GM18507 (cell line): ENCODE measurements at places on chromosomes 2 and 18.

GRCh38 chr18:45084206-45084605 lies 403.5 kb downstream of the SETBP1 start:
- no peak for DNase-seq

GRCh38 chr2:219362524-219363164 lies 25.1 kb downstream of the DNPEP start:
- DNase-seq = no peak

- DNase-seq = no peak
Observed at GRCh38 chr2:190126798-190127197, 64.3 kb upstream of the MSTN start.

GRCh38 chr2:227933884-227934283 lies 62.5 kb downstream of the DAW1 start:
- DNase-seq = no peak

- no peak for DNase-seq
Observed at GRCh38 chr2:46548103-46548486, 68.7 kb downstream of the TMEM247 start.

DNA sequence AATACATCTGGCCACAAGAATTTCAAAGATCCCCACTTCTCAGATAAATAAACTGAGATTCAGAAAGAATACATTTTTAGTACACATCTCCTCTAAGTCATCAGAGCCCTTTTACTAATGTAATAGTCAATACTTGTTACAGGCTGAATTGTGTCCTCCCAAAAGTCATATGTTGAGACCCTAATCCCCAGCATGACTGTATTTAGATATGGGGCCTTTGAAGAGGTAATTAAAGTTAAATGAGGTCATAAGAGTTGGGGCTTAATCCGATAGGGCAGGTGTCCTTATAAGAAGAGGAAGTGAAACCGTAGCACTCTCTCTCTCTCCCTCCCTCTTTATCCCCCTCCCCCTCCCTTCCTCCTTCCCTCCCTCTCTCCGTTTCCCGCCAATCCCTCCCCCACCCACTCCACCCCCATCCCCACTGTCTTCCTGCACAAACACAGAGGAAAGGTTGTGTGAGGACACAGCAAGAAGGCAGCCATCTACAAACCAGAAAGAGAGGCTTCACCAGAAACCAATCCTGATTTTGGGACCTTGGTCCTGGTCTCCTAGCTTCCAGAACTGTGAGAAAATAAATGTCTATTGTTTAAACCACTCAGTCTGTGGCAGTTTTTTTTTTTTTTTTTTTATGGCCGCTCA lies 66.6 kb upstream of the ZNF397 start:
- no peak for DNase-seq

- DNase-seq = no peak
Observed at GRCh38 chr18:51188024-51188701, 9.3 kb downstream of the MEX3C start.
